ENCODE measurements at places on chromosomes 2 and 18. TPM values are rescaled to one million over a fixed set of nuclear protein-coding genes. Genes with fewer than 3 reads are reported as not detected.

The EGR4 gene
- 0.07 TPM for total RNA-seq

The PSTPIP2 gene
- total RNA-seq = 7.2 TPM

The RBM44 gene
- 0.14 TPM for total RNA-seq

The LOXL3 gene
- 5.9 TPM for total RNA-seq

The KCNS3 gene
- 16.2 TPM for total RNA-seq

The MYOM1 gene
- total RNA-seq = 0.12 TPM

The MOGAT1 gene
- total RNA-seq = not detected

The UGT1A4 gene
- total RNA-seq = 0.07 TPM

The RHBDD1 gene
- 14.1 TPM for total RNA-seq

The THADA gene
- total RNA-seq = 11.0 TPM

The ABCG5 gene
- total RNA-seq = not detected

The C2orf81 gene
- total RNA-seq = 2.7 TPM

The FOXI3 gene
- 0.17 TPM for total RNA-seq
